ENCODE measurements at places on chromosomes 1 and 21.
A peak's percentile ranks its signal among the peaks of the same experiment; 100 is the strongest.

DNA sequence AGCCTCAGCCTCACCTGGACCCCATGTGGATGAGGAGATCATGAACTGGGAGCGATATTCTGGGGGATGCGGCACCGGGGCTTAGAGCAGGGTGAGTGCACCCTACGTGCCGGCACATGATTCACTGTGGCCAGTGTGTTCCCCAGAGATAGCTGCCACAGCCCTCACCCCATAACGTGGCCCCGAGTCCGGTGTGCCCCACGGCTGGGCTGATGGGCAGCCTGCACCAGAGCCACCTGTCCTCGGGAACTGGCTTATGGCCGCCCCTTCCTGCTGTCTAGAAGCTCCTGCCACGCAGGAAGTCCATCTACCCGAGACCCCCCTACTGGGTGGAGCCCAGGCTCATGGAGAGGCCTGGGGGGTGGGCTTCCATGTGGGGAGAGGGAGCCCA is 39.1 kb upstream of the SLC19A1 start:
- DNase-seq, result no peak

GRCh38 chr1:6833804-6834203 is 48.5 kb downstream of the CAMTA1 start:
- no peak for DNase-seq

DNA sequence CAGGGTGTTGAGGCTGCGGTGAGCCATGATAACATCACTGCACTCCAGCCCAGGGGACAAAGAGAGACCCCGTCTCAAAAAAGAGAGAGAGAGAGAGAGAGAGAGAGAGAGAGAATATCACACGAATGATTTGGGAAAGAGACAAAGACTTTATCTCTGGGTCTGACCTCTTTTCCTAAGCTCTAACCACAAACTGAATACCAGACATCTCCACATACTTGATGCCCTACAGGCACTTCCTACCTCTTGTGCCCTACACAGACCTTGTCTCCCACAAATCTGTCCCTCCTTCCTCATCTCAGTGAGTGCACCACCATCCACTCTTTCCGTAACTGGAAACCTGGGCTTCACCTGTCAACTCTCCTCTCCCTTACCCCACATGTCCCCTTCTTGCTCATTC is 27.0 kb upstream of the PTCH2 start:
- DNase-seq, result no peak

DNA sequence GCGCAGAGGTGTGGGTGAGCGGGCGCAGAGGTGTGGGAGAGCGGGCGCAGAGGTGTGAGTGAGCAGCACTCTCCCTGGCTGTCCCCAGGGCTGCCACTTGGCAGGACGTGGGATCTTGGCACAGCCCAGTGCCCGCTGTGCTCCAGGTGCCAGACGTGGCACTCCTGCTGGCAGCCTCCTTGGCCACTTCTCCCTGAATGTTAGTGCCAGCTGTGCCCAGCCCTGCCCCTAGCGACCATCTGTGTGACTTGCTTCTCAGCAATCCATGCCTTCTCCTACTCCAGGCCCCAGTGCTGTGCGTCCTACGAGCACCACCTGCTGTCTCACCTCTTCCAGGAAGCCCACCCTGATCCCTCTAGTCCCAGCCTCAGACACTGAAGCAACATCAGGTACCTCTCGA is 30.5 kb downstream of the KRTAP10-1 start:
- no peak for DNase-seq

- no peak for DNase-seq
Measured at GRCh38 chr1:245952383-245953026, 554.6 kb downstream of the SMYD3 start.

GRCh38 chr21:38173276-38174035 is 83.3 kb upstream of the KCNJ15 start:
- DNase-seq, result no peak

DNA sequence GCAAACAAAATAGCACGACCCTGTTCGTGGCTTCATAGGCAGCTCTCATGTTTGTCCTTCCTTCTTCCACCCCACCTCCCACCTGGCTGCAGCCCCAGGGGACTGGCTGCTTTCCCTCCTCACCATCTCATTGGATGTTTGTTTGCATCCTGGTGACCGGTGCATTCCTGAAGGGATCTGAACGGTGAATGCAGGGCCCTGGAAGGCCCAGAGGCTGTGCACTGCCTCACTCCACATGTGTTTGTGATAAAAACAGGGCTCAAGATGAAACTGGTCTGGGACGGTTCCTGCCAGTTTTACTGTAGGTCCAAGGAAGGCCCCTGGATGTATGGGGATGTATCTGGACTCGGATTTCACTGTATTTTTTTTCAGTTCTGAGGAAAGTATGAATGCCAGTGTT is 42.8 kb downstream of the CNN3 start:
- no peak for DNase-seq

GRCh38 chr1:24341260-24341659 is 22.1 kb downstream of the GRHL3 start:
- no peak for DNase-seq

DNA sequence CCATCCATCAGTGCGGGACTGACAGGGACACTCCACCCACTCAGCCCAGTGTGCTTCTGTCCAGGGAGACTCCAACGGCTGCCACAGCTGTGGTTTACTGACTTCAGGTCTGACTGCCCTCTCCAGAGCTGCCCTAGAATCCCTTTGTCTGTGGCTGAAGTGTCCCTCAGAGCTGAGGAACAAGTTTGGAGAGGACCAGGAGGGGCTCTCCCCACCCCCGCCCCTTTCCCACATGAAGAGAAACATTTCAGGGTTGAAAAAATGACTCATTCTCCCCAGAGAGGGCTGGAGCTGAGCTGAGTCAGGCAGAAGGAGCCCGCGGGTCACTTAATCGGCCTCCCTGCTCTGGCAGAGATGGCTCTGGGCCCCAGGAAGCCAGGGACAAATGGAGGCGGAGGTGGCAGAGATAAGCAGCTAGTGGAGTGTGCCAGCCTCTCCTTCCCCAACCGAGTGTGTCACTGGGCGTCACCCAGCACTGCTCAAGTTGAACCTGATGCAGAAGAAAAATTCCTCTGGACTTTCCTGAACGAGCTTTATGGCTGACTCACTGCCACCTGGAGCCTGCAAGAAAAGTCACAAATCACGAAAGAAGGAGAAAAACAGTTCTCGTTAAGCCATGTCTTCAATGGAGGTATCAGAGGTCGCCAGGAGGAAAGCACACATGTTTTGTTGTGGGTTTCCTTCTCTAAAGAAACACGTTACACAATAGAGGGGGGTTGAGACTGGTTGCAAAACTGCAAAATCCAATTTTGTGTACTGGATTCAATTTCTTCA is 34.3 kb upstream of the ECE1 start:
- DNase-seq, result peak; percentile 80

DNA sequence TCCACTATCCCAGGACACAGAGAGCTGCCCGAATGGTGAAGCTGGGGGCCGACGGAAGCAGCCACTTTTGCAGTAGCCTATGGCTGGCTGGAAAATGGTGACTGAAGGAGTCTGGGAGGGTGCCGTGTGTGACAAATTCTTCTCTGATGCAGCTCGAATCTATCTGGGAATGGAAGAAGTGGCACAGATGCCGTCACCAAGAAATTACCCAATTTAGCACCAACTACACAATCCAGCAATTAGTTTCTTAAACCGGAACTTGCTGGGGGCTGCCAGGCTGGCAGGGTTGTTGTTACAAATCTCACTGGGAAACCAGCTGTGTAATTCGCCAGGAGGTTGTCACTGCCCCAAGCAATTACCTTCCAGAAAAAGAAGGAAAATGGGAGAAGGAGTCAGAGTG is 18.0 kb downstream of the DLGAP3 start:
- DNase-seq, result no peak

DNA sequence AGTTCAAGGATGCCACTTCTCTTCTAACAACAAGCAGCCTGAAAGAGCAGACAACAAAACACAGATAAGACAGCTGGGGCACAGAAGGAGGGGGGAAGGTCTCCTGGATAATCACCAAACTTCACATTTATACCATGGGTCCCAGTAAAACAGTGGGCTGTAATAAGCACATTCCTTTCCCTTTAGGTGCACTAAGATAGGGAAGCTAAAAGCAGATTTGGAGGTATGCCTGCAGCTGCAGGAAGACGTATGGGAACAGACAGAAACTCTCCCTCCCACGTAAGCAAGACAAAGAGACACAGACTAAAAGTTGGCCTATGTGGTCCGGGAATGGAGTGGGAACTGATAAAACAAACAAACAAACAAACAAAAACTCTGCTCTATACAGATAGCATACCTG is 612.1 kb downstream of the MRPL39 start:
- DNase-seq, result no peak

DNA sequence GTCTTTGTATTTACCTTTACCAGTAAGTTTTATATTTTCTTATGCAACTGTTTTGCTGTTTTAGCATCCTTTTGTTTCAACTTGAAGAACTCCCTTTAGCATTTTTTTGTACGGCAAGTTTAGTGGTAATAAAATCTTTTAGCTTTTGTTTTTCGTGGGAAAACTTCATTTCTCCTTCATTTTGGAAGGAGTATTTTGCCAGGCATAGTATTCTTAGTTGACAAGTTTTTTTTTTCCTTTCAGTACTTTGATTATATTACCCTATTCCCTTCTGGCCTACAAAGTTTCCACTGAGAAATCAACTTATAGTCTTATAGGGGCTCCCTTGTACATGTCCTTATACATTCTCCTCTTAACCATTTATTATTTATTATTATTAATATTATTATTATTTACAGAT is 22.6 kb upstream of the SOD1 start:
- DNase-seq, result no peak

GRCh38 chr1:23178950-23179349 is 10.3 kb upstream of the LUZP1 start:
- DNase-seq, result peak; percentile 59

DNA sequence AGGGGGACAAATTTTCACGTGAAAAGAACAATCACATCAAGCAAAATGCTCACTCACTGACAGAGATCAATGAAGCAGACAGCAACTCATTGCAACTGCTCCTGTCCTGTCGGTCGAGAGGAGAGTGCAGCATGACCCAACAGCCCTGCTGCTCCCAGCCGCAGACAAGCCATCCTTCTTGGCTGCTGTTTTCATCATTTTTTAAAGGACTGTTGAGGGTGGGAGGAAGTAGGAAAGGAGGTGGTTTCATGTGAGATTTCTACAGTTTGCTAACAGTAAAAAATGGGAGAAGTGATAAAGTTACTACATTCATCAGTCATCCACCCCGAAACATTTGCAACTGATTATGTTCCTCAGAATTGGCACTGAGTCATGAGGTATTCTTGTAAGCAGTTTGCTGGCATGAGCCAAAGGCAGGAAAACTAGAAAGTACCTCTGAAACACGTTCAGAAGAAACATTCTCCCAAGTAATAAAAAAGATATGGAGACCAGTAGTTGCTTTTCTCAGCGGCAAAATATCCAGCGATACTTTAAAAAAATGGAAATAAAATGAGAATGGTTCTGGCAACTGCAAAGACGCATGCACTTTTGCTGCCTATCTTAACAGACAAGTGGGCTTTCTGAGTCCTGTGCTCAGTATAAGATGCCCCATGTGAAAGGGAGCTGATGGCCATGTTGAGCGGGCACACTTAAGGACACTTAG is 72.0 kb upstream of the CLDN14 start:
- DNase-seq, result no peak

- DNase-seq, result no peak
Measured at GRCh38 chr1:93440272-93440671, 7.6 kb upstream of the FNBP1L start.

- no peak for DNase-seq
Measured at GRCh38 chr1:153032677-153033308, 1.8 kb downstream of the SPRR1B start.

DNA sequence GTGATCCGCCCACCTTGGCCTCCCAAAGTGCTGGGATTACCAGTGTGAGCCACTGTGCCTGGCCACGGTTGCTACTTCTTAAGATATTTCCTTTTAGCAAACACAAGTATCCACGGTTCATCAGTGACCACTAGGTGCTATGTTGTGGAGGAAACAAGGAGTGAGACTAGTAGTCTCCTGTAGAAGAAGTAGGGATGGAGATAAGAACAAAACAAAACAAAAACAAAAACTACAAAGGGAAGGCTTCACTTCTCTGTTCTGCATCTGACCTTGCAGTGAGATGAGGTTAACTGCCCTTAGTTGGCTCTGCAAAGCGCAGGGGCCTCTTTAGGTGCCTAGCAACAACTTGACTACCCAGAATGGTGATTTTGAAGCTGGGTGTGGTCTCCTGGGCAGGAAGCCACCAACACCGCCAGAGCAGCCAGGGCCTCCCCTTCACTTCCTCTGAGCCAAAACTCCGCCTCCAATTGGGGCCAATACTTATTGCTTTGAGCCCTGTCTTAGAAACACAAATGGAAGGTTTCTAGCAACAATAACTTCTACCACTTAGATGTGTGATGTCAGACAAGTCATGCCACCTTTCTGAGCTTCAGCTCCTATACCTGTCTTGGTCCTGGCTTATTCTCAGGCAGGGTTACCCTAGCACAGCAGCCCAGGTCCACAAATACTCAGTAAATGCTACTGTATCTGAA is 12.8 kb upstream of the CDC42 start:
- no peak for DNase-seq

- DNase-seq, result peak; percentile 89
Measured at GRCh38 chr1:15834406-15835204, 12.9 kb upstream of the SPEN start.

DNA sequence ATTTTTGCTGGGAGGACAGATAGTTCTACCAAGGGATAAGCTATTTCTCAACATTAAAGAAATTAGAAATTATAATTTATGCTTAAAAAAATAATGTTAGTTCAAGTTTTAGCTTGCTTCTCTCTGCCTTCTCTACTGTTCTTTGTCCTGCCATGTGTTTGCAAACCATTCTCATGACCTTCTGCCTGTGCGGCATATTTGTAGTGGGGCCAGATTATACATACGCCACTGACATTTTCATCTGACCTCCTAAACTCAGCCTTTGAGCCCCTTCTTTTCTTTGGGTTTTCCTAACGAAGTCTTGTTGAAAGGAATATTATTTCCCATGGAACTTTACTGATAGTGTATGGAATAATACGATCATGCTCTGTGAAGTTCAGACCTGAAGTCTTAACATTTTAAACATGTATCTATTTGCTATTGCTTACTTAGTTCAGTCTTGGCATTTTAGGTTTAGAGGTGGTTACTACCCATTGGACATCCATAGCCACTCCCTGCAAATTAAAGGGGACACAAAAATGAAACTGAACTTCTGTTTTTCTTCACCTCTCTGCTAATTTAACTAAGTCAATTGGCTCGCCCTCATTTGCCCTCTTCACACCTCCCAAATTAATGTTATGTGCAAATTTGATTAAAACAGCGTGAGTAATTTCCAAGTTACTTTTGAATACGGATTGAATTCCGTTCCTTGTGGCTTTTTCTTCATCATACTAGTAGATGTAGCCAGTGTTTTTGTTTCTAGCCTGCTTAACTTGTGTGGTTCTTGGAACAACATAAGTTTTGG is 15.6 kb downstream of the LRRC8D start:
- no peak for DNase-seq

DNA sequence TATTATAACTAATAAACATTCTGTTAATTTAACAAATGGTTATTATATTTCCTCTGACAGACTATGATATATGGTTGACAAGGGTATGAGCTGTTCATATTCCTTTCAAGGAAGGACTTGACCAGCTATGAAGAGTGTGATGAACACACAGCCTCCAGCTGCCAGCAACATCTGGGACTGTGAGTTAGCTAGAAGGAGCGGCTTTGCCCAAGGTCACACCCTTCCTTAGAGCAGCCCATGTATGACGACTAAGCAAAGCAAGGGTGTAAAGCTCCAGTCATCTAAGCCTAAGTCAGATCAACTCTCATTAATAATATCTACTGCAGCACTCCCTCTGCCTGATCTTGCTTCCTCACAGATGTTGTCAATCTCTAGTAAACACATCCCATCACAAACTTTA is 355.4 kb downstream of the PLPP3 start:
- DNase-seq, result no peak

GRCh38 chr1:234094172-234094571 is 189.7 kb downstream of the SLC35F3 start:
- DNase-seq, result no peak

All from kidney capillary endothelial cell (primary cell).